ENCODE measurements at places on chromosomes 2 and 18.

- no peak for DNase-seq
Measured at GRCh38 chr2:12296915-12297314, 419.8 kb upstream of the TRIB2 start.

DNA sequence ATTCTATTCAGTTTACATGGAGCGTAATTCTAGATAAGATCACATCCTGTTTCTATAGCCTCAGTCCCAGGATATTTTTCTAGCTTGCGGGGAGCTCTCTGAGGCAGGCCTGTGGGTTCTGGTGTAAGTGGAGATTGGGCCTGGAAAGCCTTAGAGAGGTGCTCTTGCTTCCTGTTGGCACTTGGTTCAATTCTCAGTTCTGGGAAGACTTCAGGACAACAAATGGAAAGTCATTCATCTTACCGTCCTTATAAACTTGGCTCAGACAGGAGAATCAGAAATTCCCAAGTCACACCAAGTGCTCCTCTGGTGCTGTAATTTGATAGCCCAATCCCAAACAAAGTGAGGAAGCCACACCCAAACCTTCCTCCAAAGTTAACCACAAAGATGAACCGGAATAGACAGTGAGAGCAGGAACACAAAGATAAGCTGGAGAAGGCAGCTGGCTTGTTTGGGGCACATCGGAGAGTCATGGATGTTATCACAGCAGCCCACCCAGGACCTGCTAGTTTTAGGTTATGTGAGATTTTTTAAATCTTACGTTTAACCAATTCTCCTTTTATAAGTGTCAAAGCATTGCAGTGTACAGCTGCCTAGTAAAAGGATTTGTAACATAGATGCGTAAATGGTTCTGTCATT lies 144.3 kb upstream of the MAP3K20 start:
- DNase-seq = peak; percentile 77

- no peak for DNase-seq
Measured at GRCh38 chr2:25524507-25524906, 148.9 kb downstream of the DTNB start.

DNA sequence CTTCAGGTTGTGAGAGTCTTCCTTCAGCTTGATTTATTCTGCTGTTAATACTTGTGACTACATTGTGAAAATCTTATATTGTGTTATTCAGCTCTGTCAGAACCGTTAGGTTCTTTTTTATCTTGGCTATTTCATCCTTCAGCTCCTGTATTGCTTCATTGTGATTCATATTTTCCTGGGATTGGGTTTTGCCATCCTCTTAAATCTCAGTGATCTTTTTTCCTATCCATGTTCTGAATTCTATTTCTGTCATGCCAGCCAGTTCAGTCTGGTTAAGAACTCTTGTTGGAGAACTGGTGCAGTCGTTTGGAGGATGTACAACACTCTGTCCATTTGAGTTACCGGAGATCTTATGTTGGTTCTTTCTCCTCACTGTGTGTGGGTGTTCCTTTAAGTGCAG lies 19.1 kb downstream of the MSTN start:
- peak; percentile 45 for DNase-seq

DNA sequence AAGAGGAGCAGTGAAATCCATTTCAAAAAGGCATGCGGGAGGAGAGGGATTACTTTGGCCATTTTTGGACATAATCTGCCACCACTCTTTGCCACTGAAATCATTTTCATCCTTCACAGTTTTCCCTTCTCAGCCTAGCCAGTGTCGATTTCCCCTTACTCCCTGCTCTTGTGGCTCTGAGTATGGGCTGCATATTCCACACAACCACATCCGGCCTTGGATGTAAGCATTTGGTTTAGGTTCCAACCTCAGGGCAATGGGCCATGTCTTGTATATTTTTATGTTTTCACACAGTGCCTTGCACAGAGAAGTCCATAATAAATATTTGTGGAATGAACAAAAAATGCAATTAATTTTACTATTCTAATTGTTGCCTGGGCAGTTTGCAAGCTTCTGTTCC lies 7.7 kb upstream of the SERPINE2 start:
- DNase-seq = no peak

- no peak for DNase-seq
Measured at GRCh38 chr2:109700680-109701274, 86.6 kb downstream of the SOWAHC start.

DNA sequence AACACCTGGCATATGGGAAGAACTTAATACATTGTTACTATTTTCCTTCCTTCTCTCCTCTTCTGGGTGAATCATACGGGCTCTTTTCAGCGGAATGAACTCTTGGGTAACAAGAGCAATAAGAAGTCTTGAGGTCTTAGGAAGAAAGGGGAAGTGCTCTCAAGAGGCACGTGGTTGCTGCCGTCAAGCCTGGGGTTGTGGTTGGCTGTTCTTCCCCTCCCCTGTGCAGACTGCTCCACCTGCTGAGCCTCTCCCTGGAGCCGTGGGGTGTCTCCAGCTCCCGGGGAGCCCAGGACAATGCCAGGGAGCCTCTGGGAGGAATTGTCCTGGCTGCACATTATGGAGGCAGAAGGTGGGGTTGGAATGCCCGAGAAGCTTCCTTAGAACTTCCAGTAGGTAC lies 19.4 kb downstream of the TOGARAM2 start:
- no peak for DNase-seq

- DNase-seq = no peak
Measured at GRCh38 chr2:170498619-170499018, 216.5 kb upstream of the SP5 start.

GRCh38 chr2:172843902-172844715 lies 108.5 kb downstream of the RAPGEF4 start:
- DNase-seq = no peak

DNA sequence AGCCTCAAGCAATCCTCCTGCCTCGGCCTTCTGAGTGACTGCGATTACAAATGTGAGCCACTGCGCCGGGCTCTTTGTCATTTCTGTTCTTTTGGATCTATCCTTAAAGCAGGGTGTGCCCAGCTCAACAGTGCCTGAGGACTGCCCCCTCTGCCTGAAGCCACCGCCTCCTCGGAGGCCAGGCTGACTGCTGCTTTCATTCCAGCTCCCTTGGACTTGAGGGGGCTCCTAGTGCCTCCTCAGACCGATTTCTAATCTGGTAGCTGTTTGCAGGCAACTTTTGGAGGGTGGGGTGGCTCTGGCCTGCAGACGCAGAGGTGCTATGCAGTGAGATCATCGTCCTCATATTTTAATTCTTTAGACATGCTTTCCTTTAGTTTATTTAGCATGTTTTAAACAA lies 35.9 kb upstream of the KLF11 start:
- DNase-seq = no peak
